ENCODE measurements at places on chromosomes 6 and 20.
A peak's percentile ranks its signal among the peaks of the same experiment; 100 is the strongest.

DNA sequence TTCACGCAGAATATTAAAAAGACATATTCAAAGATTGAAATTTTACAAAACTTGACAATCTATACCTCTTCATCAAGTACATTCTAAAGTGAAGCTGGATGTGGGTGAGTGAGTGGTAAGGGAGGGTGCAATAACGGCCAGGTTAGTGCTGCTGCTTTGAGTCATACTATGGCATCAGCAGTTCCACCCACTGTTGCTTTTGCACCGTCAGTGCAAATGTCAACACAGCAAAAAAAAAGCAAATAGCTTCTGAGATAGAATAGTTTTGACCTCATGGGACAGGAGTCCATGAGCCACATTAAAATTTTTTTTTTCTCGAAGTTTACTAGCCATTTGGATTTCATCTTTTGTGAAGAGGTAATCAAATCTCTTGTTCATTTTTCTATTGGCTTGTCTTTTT, 31.8 kb downstream of the PSMF1 start:
- DNase-seq = no peak

DNA sequence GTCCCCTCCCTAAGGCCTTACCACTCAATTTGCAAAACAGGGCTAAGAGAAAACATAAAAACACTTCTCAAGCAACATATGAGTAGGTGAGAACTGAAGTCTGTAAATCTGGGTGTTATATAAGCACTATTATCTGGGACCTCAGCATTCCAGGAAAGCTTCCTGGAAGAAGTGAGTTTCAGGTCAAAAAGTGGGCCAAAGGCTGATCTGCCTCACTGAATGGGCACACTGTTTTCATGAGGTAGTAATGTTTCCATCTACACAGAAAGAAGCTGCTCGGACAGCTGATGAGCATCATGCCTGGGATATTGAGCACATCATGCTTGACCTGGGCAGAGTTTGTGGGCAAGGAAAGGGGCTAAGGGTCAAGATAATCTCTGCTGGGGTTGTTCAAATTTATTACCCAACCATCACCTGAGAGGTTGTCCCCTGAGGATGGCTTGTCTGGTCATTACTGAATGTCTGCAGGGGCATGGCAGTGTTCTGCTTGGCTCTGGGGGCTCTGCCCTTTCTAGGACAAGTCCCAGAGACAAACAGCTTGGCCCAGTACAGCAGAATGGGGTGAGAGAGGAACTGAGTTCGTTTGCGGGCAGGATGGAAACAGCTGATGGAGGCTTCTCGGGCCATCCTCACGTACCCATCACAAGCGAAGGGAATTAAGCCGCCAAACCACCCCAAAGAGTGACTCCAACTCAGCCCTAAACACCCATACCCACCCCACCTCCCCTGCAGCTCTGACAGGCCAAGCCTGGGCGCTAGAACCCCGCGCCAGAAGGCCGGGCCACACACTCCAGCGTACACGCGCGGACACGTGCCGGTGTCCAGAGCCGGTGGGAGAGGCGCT, 1.2 kb upstream of the SYNJ2 start:
- DNase-seq = no peak

GRCh38 chr6:105646391-105646867, 243.5 kb upstream of the PREP start:
- no peak for DNase-seq

DNA sequence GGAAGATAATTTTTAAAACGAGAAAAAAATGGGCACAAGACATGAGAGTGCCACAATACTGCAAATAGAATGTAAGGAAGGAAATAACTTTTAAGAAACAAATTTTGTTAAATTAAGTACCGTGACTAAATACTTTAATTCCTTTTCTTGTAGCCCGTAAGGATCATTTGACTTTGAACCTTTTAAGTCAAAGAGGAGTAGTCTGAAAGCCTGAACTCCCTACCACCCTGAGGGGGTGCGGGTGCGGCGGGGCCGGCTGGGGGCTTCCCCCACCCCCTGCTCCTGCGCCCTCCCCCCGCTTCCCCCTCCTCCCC, 231 bp upstream of the PHACTR2 start:
- DNase-seq = no peak

DNA sequence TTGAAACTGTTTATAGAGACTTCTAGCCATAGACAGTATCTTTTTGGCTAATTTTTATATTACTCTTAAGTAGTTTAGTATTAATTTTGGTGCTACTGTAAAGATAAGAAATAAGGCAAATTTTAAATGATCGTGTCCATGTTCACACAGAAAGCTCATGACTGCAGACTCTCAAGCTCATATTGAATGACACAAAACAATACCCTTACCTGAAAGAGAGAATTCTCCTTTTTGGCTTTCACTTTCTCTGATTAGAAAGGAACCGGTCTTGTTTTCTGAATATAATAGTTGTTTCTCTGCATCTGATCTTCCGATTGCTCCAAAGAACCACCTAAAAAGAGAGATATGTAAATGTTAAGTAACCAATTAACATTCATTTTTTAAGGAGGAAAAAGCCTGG, 57.0 kb downstream of the FRK start:
- DNase-seq = no peak

DNA sequence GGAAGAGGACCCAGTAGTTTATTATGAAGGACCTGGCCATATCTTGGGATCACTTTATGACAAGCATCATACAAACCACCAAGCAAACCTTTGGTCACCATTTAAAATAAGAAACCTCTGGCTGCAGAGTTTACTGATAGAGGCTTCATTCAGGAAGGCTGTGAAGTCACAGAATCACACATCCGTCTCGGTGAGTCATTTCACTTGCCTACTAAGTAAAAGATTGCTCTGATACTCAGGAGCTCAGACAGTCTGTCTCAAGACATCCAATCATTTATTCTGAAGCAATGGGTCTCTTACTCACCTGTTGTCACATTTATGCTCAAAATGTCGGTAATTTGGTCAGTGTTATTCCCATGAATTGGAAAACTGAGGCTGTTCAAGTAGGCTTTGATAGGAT, 33.7 kb downstream of the ADGRF5 start:
- DNase-seq = no peak

GRCh38 chr20:24501764-24502556, 32.5 kb downstream of the SYNDIG1 start:
- DNase-seq = peak; percentile 65
